Activated naive CD4-positive, alpha-beta T cell treated with anti-CD3 and anti-CD28 coated beads for 36 hours (primary cell): ENCODE measurements at places on chromosomes 13 and 19. TPM values are rescaled to one million over a fixed set of nuclear protein-coding genes. Genes with fewer than 3 reads are reported as not detected.

GGN gene
- total RNA-seq, result 0.26 TPM

POGLUT2 gene
- 3.7 TPM for total RNA-seq

LGALS7B gene
- total RNA-seq, result not detected

CEBPA gene
- total RNA-seq, result 0.10 TPM

SYCN gene
- total RNA-seq, result not detected

HPN gene
- total RNA-seq, result not detected

SKA3 gene
- 33.8 TPM for total RNA-seq

PRSS57 gene
- total RNA-seq, result not detected

PSG3 gene
- total RNA-seq, result not detected

CLEC17A gene
- 0.15 TPM for total RNA-seq

PTH2 gene
- not detected for total RNA-seq

CHAF1A gene
- total RNA-seq, result 57.3 TPM

PSPN gene
- 2.5 TPM for total RNA-seq

C19orf73 gene
- 1.9 TPM for total RNA-seq

APLP1 gene
- 1.2 TPM for total RNA-seq

DNA sequence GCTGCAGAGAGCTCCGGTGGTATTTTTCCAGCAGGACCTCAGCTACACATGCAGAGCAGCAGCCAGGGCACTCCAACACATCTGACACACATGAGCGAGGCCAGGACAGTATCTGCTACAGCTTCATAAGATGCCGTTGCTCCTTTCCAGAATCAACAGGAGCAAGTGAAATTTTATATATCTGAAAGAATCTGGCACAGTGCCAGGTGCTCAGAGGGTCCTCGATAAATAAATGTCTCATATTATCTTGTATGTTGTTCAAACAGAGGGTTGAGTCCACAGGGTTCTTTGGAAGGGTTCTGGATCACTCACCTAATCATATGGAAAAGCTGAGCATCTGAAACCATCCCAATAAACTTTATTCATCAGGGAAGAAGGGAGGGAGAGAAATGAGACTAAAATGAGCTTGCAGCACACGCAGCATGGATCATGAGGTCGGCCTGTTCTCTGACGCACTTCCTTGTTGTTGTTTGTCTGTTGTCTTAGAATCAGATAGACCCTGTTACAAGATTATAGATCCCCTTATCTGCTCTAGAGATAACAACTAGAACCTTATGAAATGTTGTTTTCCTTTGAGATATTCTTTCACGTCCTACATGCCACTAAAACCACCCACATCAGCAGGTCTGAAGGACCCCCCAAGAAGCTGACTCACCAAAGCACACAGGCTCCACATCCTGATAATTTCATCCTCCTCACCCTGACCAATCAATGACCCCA, 3.2 kb upstream of the METTL21C start:
- DNase-seq, result no peak

- DNase-seq, result no peak
These were observed 203.1 kb downstream of the TM9SF2 start for GRCh38 chr13:99704390-99704789.

DNA sequence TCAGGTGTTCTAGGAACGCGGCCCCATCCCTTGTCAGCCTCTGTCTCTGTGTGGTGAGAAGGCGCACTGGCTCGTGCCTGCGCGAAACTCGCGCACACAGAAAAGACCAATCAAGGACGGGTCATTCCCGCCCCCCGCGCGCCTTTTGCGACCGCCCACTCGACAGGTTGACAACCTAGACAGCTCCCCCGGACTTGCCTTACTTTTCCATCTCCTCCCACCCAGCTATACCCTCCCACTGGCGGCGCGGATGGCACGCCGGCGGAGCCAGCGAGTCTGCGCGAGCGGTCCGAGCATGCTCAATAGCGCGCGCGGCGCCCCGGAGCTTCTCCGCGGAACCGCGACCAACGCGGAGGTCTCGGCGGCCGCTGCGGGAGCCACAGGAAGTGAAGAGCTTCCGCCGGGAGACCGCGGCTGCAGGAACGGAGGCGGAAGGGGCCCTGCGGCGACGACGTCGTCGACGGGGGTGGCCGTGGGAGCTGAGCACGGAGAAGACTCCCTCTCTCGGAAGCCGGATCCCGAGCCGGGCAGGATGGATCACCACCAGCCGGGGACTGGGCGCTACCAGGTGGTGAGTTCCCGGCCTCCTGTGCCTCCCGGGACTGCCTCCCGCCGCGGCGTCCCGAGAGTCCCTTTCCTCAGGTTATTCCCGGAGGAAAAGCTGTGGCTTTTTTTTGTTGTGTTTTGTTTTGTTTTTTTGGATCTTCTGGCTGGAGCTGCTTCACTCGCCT, at the start of gene NDFIP2:
Gene NDFIP2 (plus strand): TSS at position 202 of the 731 bp plus-strand sequence. CDS start 49 bp downstream, at position 251.
- peak; percentile 86 for DNase-seq

DNA sequence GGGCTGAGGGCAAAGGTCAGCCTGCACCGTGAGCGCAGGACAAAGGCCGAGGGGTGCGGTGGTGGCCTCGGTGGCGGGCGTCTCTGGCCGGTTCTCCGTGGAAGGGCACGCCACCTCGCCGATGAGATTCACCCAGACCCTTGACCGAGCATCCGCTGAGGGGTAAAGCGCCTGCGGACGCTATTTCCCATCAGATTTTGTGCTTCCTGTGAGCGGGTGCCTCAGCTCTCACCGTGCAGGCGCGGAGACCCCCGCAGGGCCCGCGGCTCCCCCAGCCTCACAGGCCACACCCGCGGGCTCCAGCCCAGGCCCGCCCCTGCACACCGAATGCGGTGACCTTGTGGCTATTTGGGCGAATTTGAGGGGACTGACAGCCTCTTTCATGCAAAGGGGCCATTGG, 348.0 kb downstream of the TEX29 start:
- no peak for DNase-seq

DNA sequence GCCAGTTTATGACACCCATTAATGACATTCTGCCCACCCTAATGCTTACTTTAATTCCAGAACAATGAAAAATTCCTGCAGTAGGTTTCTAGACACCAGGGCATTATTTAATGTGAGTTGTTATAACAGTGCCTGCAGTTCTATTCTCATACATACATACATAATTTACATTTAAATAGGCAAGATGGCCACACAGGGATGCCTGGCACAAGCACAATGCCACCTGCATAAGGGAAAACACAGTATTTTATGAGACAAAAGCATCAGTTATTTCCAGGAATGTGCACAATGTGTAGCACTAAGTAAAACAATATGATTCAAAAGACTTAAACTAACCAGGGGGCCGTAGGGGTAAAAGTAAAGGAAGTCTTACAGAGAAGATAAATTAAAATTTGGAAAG, 243.9 kb upstream of the SPRY2 start:
- DNase-seq, result no peak

DNA sequence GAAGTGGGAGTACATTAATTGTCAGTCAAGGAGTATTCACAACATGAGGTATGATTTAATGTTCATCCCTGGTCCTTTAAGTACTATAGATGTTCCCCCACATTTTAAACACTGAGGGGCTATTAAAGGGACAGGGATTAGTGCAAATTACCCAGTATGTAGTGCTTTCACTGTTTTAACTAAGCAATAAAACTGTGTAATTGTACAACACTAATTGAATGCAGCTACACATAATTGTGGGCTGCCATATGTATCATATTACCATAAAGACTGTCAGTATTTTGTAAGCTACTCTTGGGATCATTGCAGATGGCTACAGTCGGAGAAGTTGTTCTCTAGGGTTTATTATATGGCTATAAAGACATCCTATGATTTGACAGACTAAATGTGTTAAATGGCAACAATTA, 316.6 kb downstream of the DCLK1 start:
- DNase-seq, result no peak

GRCh38 chr19:43468354-43469159, 3.1 kb upstream of the LYPD3 start:
- DNase-seq, result no peak

DNA sequence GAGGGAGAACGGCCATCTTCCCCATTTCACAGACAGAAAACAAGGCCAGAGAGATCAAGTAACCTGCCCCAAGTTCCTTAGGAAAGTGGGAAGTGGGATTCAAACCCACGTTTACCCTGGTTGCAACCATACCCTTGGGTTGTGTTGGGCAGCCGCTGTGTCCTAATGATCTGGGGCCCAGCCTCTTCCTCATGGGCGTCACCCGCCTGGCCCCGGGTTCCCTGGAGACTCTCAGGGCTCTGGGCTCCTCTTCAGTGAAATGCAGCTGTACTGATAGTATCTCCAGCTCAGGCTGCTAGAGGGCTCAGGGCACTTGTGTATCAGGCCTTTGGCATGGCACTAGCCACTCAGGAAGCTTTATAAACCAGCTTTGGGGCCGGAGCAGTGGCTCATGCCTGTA, 9.8 kb downstream of the TMED1 start:
- no peak for DNase-seq

GRCh38 chr19:52398081-52398441, 412 bp downstream of the ZNF528 start:
- DNase-seq, result no peak

- DNase-seq, result no peak
These were observed 6.7 kb downstream of the FCGBP start for GRCh38 chr19:39927524-39928356.

- peak; percentile 30 for DNase-seq
These were observed 1.5 kb downstream of the ILF3 start for GRCh38 chr19:10655457-10656312.

- no peak for DNase-seq
These were observed 135.2 kb downstream of the ATP11A start for GRCh38 chr13:112825071-112825470.

- peak; percentile 66 for DNase-seq
These were observed 148.4 kb downstream of the AKAP11 start for GRCh38 chr13:42420304-42420703.

- no peak for DNase-seq
These were observed 264.1 kb upstream of the SPRY2 start for GRCh38 chr13:80605011-80605410.

DNA sequence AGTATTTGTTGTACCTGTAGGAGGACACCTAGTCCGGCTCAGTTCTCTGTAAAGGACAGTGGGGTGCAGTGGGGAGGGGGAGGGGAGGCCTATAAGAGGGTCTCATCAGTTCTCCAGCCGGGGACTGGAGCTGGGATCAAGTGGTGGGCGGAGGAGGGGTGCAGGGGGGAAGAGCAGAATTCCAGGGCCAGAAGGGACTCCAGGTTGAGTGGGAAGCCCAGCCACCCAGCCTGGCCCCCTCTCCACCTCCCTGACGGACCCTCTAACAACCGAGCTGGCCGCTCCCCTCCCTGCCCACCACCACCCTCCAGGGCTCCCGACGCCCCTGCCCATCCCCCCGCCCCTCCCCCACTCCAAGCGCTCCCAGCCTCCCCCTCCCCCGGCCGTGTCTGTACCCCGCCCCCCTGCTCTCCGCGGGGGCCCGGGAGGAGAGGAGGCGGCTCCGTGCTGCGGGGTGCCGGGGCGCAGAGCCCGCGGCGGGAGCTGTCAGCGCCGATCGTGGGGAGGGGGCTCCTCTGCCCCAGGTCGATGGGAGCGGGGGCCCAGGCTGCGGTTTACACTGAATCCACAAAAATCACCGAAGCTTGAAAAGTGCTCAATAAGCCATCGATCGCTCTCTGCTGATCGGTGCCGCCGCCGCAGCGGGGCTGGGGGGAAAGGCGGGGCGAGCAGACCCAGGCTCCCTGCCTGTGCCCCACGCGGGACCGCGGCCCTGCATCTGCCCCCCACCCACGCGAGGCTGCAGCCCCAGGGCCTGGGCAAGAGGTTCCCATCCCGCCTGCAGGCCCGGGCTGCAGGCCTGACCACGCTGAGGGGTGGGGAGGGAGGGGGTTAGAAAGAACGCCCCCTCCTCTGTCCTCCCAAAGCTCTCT, 34.6 kb upstream of the ONECUT3 start:
- no peak for DNase-seq

DNA sequence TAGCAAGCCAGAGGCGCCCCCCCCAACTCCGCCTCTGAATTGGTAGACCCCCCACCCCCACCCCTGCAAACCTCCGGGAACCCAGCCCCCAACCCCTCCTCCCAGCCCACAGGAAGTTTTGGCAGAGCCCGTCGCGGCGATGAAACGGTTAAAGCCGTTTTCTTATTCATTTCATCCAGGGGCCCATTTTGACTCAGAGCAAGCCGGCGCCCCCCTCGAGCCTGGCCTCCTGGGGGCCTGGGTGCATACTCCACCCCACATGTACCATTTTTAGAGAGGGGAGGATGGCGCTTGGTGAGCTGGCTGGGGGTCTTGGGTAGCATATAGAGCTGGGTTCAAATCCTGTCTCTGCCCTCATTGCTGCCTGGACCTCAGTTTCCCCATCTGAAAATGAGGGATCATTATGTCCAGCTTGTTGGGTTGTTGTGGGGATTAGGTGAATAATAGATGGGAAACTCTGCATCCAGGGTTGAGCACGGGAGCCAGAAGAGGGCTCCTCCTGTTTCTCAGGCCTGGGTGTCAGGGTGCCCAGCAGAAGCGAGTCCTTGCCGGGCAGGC, 7.9 kb upstream of the JUNB start:
- peak; percentile 90 for DNase-seq
